Stimulated activated CD4-positive, alpha-beta T cell treated with anti-CD3 and anti-CD28 coated beads, Interleukin-4, amount 100 ng/mL, for 24 hours (primary cell): ENCODE measurements at places on chromosomes 1 and 21.

GRCh38 chr1:187838335-187839293 lies 1009.9 kb downstream of the PLA2G4A start:
- no peak for DNase-seq

GRCh38 chr21:16794950-16795349 lies 717.9 kb upstream of the CXADR start:
- no peak for DNase-seq

DNA sequence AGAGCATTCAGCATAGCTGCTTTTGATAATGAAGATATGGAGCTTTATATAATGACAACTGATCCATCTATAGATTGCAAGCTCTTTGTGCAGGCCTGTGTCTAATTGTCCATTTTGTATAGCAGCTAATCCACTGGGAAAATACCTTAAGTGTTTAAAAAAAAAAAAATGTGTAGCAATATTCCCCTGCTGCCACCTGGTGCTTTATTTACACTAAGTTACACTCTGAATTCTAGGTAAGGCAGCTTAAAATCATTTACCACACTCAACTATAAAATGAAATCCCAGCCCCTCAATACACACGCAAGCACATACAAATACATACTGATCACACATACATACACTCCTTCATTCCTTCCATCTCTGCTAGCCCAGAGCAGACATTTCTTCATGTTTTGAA lies 49.1 kb upstream of the BCL9 start:
- no peak for DNase-seq

- DNase-seq, result no peak
Measured at GRCh38 chr21:32572574-32573420, 12.5 kb downstream of the TCP10L start.

- DNase-seq, result no peak
Measured at GRCh38 chr1:92774407-92774806, 10.5 kb downstream of the EVI5 start.

GRCh38 chr1:24968941-24969585 lies 39.0 kb upstream of the RUNX3 start:
- DNase-seq, result no peak

DNA sequence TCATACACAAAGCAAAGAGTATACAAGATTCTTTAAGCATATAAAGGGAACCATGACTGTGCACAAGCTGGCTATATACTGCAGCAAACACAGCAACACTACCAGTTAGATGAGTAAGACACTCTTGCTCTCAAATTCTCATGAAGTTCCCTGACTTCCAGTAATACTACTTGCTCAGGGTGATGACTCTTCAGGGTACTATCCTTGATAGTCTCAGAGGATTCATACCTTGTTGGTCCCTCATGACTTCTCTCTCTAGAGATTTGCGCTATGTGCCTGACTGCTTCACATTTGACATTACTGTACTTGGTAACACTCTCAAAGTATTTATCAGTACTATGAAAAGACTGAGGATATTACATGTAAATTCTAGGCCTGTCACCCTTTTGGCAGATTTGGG lies 159.8 kb upstream of the ZRANB2 start:
- DNase-seq, result no peak

GRCh38 chr1:61051719-61052394 lies 30.5 kb upstream of the NFIA start:
- DNase-seq, result no peak

DNA sequence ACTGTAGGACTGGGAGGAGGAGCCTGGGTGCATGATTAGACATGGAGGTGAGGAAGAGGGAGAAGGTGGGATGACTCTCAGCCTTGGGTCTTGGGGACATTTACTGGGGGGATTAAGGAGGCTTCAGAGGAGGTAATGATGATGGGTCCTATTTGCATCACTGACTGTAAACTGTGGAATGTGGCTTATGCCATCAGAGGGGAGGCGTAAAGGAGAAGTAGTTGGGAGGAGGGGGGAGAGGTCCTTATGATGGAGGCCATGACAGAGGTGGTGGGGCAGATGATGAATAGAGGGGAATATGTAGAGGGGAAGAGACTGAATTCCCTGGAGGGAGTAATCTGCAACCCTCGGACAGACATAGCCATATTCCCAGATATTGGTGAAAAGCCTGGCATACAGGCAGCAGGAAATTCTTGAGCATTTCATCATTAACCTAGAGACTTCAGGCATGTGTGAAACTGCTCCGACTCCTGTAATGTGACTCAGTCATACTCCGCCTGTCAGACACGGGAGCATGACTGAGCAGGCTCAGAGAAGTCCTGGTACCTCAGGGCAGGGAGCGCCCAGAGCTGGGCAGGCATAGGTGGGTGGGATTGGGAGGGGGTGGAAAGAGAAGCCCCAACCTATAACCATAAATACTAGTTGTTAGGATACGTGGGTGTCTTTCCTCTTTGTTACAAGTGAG lies 8.0 kb upstream of the LCE5A start:
- no peak for DNase-seq

GRCh38 chr1:1622010-1622787 lies 6.9 kb downstream of the MIB2 start:
- DNase-seq, result no peak

DNA sequence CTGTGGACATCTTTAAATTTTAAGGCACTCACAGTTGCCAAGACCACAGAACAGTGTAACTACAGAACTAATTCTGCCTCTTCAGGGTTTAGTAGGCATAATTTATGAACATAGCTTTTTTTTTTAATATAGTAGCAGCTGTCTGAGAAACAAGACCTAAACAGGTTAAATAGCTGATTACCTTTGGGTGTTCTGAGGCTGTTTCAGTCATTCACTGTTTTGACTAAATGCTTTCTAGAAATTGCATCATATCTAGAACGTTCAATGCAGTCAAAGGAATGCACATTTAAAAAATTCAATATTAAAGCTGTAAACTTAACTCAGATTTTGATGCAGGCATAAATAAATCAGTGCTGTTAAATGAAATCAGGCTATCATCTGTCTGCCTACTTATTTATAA lies 101.6 kb downstream of the BRINP3 start:
- no peak for DNase-seq

DNA sequence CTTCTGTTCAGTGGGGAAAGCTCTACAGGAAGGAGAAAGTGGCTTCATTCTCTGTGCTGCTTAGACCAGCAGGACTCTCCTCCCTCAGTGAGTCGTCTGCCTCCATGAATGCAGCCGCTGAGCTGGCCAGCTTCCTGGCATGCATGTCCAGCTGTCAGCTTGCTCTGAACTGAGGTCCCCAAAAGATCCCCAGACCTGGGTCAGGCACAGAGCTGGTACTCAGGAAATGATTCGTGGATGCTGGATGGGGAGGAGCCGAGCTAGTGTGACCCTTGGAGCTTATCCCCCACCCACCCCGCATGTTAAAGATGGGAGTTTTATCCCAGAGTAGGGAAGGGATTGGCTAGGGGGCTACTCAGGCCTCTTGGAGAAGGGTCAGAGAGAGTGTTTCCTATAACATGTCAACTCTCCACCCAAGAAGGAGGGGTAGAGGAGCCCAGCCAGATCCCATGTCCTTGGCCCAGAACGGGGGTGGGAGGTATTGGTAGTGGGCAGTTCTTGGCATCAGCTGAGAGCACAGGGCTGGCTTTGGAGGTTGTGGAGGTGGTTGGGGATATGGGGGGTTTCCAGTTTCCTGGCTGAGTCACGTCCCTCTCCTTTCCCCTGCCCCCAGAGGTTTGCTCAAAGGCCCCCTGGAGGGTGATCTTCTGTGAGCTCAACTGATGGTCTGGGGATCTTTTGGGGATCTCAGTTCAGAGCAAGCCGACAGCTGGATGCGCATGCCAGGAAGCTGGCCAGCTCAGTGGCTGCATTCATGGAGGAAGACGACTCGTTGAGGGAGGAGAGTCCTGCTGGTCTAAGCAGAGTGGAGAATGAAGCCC lies 110.1 kb downstream of the FOXD2 start:
- DNase-seq, result no peak

DNA sequence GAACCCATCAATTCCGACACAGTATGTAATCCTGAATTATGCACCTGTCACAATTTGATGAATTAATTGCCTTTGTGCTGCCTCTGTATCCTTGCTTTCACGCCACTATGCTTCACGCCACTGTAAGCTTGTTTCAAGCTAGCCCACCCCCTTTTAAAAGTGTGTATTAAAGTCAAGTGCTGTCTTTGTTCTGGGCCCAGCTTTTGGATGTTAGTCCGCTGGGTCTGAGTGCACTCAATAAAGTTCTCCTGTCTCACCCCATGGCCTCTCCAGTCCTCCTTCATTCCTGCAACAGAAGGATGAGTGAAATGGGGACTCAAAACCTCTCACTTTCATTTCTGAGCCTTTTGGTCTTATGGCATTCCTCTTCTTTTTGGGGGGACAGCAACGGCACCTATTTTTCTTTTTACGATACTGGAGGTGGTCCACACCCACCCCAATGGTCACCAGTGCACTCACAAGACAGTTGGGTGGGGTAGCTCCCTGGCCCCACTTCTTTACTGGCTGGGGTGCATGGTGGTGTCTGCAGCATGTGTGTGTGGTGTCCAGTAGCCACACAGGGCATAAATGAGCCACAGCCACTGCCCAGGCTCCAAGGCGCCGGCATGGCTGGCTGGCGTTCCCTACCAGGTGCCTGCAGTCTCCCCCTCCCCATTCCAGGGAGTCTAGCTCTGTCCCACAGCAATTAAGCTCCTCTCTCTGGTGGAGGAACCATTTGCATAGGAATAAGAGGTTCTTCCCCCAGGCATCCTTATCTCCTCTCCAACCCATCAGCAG lies 1.8 kb downstream of the THEM4 start:
- no peak for DNase-seq

- no peak for DNase-seq
Measured at GRCh38 chr1:6420454-6421042, 829 bp upstream of the HES2 start.

DNA sequence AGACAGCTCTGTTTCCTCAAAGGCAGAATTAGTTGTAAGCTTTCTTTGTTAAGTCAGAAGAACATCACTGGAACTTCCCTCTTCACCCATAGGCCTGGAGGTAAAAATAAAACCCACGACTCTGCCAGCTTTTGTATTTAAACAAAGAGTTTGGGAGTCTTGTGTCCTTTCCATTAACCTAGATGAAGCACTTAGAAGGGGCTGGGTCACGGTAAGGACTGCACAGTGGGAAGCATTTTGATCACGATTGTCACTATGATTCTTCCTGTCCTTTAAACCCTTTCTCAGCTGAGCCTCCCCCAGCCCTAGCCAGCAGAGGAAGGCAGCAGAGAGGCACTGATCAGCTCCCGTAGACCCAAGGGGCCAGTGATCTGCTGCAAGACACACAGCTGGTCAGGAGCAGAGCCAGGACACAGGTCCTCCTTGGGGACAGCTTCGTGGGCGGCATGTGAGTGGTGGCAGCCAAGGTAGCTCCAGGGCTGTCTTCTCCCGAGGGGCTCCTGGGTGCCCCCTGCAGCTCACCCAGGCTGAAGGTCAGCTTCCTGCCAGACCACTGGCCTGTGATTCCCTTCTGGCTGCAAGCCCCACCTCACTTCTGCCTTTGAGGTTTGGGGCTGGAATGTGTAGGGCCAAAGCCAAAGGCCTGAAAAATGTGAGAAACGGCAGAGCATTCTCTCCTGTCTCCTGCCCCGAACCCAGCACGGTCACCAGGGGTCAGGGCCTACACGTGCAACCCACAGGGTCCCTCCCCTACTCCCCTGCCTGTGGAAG lies 4.0 kb upstream of the LAPTM5 start:
- DNase-seq, result no peak

DNA sequence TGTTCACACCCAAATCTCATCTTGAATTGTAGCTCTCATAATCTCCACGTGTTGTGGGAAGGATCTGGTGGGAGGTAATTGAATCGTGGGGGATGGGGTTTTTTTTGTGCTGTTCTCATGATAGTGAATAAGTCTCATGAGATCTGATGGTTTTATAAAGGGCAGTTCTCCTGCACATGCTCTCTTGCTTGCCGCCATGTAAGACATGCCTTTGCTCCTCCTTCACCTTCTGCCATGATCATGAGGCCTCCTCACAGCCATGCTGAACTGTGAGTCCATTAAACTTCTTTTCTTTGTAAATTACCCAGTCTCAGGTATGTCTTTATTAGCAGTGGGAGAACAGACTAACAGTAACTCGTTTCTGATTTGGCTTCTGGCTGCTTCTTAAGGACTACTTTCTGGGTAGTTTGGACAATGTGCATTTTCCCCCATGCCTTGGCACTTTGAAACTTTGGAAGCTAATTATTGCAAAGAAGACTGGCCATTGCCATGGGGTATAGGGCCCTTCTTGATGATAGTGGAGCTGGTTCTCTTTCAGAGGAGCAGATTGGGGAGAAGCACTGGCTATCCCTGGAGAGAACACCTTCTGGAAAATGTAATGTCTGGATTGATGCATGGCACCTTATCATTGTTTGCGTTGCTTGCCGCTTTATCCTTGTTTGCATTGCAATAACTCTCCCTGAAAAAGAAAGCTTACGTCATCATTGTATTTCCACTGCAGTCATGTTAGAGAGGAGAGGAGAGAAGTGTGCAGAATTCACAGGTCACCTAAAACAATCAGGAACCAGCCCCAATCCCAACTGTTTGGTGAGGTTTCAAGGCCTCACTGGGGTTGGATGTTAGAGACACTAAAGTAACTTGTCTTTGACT lies 5.9 kb downstream of the CNIH3 start:
- DNase-seq, result no peak

- no peak for DNase-seq
Measured at GRCh38 chr1:18872071-18872611, 12.7 kb upstream of the TAS1R2 start.

DNA sequence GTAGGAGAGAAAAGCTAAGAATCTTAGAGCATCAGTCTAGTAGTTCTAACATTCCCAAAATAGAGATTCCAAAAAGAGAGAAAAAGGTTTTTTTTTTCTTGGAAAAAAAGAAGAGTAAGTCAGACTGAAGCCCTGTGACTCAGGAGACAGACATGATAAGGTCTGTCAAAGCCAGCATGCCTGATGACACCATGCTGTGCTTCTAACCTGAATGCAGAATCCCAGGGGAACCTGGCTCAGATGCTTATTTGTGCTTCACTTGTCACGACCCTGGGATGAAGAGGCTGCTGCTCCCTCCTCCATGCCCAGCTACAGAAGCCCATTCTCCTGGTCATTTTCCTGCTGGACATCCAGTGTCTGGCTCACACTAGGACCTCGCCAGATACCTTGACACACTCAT lies 44.3 kb downstream of the ERICH3 start:
- DNase-seq, result no peak

DNA sequence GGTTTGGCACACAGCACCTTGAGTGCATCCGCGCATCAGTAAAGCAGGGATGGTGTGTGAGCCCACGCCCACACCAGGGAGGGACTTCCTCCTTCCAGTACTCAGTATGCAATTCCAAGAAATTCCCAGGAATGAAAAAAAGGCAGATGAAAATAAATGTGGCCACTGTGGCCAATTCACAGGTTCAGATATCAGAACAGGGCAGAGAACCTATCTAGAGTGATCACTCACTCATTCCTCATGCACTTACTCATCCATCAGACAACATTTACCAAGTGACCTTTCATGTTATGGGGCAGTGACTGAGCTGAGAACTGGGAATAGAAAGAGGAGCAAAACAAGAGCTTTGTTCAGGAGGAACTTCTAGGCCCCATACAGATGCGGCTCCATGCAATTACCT lies 113.7 kb downstream of the ZSCAN20 start:
- DNase-seq, result no peak
